ENCODE measurements at places on chromosomes 12 and 14.

- no peak for DNase-seq
These were observed 15.0 kb downstream of the NDUFA12 start for GRCh38 chr12:94988471-94988870.

DNA sequence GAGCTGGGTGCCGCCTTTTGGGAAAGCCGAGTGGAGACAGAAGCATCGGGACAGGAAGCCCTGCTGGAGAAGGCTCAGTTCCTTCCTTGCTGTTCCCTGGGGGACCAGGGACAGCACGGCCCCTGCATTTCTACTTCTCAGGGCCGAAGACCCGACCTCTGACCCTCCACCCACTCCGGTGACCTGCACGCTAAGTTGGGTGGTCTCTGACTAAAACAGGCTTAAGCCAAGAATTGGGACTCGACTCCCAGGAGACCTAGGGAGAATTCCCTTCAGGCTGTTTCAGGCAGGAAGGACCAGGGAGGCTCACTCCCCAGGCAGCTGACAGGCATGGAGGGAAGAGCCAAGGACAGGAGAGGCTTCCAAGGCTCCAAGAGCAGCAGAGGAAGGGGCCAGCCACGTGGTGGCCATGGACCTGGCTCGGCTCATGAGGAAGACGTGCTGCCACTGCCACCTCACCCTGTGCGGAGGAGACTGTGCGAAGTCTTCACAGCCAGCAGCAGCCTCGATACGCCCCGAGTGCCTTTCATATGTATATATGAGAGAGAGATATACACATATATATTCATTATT, 43.9 kb downstream of the DCAF4 start:
- no peak for DNase-seq

GRCh38 chr14:55276736-55277135, 5.5 kb downstream of the FBXO34 start:
- no peak for DNase-seq

- no peak for DNase-seq
These were observed 36.2 kb upstream of the MDM1 start for GRCh38 chr12:68368327-68368726.

- DNase-seq: no peak
These were observed 105.3 kb upstream of the RTL1 start for GRCh38 chr14:101008631-101009336.

GRCh38 chr12:18552829-18553228, 185.0 kb downstream of the PLCZ1 start:
- DNase-seq: no peak

DNA sequence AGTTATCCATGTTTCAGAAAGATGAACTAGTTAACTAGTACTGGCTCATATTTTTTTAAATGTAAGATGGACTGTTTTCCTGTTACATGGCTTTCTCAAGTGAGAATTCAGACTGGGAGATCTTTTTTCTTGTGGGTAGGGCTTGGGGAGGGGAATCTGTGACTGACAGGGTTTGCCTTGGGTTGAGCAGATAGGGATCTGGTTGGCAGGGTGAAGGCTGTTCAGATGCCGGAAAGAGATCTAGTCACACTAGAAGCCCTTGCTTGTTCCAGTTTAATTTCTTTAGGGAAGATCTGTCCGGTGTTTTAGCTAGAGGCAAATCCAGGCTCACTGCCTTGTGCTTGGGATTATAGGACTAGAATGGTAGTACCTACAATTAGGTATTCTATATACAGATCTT, 63.2 kb downstream of the FBXO33 start:
- no peak for DNase-seq

DNA sequence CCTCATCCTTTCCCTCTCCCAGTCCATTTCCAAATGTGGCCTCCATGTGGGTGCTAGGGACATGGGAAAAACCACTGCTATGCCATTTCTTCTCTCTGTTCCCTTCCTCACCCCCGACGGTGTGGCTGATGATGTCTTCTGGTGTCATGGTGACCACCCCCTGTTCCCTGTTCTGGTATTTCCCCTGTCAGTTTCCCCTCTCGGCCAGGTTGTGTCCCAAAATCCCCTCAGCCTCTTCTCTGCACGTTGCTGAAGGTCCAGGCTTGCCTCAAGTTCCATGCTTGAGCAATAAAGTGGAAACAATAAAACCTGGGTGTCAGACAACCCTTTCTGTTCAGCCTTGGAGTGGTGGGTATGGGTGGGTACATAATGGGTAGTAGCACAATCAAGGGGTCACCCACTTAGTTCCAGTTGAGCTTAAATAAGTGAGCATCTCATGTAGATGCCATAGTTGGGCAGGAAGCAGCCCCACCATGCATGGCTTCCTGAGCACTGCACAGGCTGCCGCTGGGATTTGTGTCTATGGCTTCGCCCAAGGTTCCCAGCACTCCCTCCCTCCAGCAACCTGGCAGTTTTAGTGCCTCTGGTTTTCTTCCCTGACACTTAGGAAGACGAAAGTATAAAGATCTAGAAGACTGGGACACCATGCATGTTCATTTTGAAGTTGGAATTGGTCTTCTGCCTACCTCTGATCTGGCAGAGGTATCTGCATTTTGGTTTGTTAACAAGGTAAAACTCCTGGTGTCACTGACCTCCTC, 8.7 kb upstream of the ITFG2 start:
- no peak for DNase-seq

- no peak for DNase-seq
These were observed 149.4 kb downstream of the ADGRD1 start for GRCh38 chr12:131102991-131103668.

DNA sequence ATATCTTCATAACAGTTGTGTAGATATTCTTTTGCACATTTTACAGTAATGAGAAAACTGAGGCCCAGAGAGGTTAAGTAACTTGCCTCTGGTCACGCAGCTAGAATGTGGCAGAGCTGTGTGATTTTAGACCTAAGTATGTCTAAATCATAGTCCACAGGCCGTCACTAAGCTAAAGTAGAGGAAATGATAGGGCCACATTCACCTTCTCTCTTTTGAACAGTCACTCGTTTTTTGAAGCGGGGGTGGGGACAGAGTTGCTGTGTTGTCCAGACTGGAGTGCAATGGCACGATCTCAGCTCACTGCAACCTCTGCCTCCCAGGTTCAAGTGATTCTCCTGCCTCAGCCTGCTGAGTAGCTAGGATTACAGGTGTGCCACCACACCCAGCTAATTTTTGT, 68.5 kb downstream of the RASSF3 start:
- no peak for DNase-seq

- no peak for DNase-seq
These were observed 107.3 kb downstream of the CRADD start for GRCh38 chr12:93784339-93785086.

DNA sequence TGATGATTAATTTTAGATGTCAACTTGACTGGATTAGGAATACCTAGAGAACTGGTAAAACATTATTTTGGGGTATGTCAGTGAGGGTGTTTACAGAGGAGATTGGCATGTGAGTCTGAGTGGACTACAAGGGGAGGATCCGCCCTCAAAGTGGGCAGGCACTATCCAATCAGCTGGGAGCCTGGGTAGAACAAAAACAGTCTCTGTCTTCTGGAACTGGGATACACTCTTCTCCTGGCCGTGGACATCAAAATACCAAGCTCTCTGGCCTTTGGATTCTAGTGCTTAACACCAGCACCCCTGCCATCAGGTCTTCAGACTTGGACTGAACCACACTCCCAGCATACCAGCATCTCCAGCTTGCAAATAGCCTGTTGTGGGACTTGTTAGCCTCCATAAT, 4.4 kb upstream of the SCAF11 start:
- no peak for DNase-seq

DNA sequence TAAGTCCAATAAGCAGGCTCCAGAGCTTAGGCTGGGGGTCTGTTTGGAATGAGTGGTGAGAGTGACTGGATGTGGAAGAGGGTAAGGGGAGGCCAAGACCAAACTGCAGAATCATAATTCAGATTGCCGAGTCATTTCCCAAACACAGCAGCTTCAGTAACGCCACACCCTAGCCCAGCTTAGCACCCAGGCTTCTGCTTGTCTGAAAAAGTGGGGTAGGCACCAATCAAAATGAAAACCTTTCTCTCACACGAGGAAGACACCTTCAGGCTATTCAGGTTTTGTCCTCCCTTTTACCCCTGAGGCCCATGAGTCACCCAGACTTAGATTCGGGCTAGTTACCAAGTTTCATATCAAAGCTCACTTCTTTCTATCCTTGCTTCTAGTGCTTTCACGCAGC, 306.1 kb downstream of the DAD1 start:
- DNase-seq: no peak

GRCh38 chr14:105857220-105857825, 330.9 kb downstream of the TMEM121 start:
- no peak for DNase-seq

DNA sequence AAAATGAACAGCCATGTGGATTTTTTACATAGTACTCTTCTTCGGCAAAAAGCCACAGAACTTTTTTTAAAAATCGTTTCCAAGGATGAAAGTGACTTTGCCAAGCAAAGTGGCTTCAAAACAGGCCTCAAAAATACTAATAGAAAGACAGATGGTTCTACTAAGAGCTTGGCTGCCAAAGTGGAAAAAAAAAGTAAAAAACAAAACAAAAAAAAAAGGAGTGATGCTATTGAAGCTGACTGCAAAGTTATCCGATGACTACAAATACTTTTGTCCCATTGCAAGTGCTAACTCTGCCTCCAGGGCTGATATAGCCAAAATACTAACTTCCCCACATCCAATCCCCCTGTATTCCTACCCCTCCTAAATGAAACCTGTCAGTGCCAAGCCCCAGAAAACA, 277.6 kb downstream of the SOX5 start:
- no peak for DNase-seq

DNA sequence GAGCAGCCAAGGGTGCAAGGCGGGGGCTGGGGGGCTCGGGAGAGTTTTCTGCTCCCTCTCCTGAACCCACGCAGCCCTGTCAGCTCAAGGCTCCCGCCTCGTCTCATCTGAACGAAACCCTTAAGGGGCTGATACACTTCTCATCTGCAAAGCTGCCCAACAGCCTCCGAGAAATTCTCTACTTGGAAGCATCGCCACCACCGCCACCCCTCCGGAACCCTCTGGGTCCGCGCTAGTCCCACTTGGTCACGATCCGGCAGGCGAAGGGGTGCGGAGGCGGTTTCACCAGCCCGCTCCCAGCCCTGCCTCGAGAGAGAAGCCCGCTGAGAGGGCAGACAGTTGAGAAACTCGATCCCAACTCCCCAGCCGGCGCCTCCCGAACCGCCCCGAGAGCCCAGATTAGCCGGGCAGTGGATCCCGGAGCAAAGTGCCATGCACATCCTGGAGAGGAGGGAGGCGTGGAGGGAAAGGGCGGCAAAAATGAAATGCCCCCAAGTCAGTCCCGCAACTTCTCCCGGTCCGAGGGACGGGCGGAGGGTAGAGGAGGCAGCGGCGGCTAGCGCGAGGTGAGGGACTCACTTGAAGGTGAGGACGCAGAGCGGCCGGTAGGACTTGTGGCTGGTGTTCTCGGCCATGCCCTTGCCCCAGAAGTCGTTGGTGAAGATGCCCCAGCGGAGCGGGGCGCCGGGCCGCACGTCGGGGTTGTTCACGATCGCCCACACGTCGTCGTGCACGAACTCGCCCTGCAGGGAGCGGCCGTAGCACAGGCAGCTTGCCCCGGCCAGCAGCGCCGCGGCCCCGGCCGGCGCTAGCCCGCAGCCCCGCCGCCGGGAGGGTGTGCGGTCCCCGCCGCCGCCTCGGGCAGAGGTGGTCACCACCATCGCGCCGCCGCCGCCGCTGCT, 620 bp downstream of the TMTC1 start:
- no peak for DNase-seq

GRCh38 chr14:59849411-59850130, 21.0 kb downstream of the RTN1 start:
- no peak for DNase-seq

DNA sequence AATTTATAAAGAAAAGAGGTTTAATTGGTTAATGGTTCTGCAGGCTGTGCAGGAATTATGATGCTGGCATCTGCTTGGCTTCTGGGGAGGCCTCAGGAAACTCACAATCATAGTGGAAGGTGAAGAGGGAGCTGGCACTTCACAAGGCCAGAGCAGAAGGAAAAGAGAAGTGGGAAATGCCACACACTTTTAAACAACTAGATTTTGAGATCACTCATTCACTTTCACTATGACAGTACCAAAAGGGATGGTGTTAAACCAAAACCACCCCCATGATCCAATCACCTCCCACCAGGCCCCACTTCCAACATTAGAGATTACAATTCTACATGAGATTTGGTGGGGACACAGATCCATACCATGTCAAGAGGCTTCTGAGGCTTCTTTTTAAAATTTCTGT, 62.6 kb downstream of the SLC38A4 start:
- DNase-seq: no peak

DNA sequence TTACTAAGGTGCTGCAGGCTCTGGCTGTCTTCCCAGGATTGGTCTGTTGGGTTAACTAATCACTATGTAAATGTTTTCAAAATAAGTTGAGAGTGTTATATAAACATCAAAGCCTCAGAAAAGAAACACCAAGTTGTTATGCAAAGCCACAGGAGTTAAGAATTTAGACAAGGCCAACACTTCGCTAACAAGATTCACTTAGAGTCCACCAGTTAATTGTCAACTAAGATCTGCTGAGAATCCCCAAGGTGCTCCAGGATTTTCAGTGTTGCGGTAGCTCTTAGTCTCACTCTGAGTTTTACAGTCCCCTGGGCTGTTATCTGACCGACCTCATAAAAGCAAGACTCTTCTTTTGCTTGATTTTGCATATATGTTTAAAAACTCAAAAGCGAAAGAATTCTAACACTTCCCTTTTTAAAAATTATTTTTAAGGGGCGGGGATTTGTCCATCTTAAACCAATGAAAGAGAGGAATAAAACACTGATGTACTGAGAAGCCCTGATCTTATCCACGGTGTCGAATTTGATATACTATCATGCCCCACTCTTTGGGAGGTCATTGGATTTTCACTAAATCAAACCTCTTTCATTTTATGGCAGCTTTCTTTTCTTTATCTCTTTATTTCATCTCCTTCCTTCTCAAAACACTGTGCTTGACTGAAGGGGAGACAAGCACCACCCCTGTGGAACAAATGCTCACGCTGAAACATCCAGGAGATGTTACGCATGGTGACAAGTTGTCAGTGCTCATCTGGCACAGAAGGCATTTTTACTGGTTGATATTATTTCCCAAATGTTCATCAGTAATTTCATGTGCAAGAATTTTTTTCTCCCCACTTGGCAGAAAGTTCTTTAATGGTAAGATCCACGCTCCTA, 7.0 kb downstream of the NIN start:
- DNase-seq: no peak

DNA sequence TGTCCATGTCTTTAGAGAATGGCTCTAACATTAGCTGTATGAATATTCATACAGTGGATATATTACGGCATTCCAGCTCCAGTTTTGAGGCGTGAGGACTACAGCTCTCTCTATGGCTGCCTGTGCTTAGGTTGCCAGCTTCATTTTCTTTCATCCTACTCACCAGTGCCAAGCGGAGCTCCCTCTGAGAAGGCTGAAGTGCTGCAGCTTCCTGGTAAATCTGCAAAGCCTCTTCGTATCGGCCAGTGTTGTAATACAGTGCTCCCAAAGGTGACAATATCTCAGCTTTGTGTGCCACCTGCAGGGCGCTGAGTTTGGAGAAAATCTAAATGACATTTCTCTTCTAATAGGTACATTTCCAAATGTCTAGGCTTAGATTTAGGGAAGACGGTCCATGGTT, 19.8 kb upstream of the OVCH1 start:
- DNase-seq: no peak

- DNase-seq: no peak
These were observed 348.3 kb downstream of the GALC start for GRCh38 chr14:87644689-87645088.
